T1000 (cell line): ENCODE measurements at places on chromosomes 6 and 20.

GRCh38 chr6:359261-360035 is 32.1 kb upstream of the IRF4 start:
- DNase-seq = no peak

DNA sequence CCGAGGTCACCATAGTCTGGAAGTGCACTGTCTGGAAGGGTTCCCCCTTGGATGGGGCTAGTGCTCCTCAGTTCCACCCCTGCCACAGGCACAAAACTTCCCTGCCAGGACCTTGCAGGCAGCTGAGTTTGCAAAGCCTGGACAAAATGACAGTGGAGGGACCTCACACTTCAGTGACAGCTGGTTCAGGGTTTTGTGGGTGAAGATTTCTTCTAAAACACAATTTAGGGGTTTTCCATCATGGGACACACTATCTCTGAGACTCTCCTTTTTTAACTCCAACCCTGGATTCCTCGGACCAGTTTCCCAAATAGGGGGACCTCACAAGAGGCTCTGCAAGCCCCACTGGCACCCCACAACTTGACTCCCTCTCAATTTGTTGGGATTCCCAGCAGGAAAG is 33.6 kb upstream of the PREX1 start:
- no peak for DNase-seq

DNA sequence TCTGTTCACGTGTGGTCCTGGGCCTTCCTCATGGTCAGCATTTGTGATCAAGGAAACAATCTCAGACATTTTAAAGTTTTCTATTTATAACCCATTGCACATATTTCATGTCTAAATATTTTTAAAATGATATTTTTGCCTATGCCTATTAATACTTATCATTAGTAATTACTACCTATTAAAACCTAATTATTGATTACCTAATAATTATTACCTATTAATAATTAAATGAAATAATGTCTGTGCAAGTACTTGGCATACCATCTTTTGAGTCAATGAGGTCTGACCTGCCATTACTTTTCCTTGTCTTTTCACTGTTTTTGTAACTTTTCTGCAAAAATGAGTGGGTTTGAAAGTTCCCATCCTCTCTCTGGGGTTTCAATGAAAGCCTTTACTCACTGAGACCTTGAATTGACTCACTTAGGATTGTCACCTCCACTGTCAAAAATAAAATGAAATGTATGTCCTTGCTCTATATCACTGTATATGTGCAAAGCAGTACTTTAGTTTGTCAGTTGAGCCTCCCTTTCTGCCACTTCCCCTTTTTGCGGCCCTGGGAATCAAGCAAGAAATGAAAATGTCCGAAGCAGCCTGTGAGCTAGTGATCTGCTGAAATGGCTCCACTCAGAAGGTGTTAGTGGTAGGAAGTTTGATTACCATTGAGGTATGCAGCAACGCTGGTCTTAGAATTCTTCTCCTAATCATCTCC is 87.8 kb downstream of the L3MBTL3 start:
- no peak for DNase-seq

- no peak for DNase-seq
These were observed 10.6 kb downstream of the RAET1E start for GRCh38 chr6:149887343-149887742.

GRCh38 chr20:58850693-58851174 is at the start of gene GNAS-AS1:
GNAS-AS1 (minus strand) TSS chr20:58850902.
- no peak for DNase-seq
